ENCODE measurements at places on chromosomes 7 and 10. TPM values are rescaled to one million over a fixed set of nuclear protein-coding genes. Genes with fewer than 3 reads are reported as not detected.

DNA sequence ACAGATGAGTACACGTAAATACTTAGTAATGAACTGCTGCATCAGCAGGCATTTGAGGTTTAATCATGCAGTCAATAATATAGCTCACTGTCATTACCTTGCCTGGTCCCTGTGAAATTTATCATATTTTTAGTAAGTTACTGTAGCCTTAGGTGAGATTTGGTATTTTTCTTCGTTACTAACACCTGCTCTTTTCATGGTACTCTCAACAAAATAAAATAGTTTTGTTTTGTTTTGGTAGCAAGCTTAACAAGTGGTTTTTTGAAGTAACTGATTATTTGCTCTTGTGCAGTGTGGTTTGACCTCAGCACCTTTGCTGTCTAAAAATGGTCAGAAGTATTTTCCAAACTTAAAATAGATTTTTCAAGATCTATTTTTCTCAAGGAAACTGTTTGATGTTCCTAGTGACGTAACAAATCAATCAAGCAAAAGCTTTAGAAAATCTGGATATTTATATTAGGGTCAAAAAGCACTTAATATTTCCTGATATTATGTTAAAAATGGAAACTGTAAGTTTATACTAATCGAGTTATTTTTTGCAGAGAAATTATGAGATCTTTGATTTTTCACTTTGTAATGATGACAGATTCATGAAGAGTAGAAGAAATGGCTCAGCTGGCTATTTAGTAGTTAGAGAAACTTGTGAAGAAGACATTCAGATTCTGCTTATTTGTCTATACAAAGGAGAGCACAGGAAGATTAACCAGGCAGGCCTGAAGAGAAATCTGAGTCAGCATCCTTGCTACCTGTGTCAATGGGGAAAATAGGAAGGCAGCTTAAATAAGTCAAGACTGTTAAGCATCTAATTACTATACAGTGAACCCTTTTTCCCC, 21.0 kb upstream of the RPA3 start:
- DNase-seq = no peak
- H3K27ac ChIP-seq = no peak overlapping the region
- no peaks in the 10 kb centered on the region for H3K36me3 ChIP-seq
- H3K4me1 ChIP-seq = peaks cover 33% of the 10 kb centered on the region

PPP1R17 gene
- not detected for total RNA-seq

GRCh38 chr10:43453266-43453831, 16.4 kb downstream of the ZNF487 start:
- no peaks in the 10 kb centered on the region for H3K4me1 ChIP-seq
- no peak overlapping the region for H3K4me3 ChIP-seq
- no peak for DNase-seq
- H3K36me3 ChIP-seq = no peaks in the 10 kb centered on the region

DNA sequence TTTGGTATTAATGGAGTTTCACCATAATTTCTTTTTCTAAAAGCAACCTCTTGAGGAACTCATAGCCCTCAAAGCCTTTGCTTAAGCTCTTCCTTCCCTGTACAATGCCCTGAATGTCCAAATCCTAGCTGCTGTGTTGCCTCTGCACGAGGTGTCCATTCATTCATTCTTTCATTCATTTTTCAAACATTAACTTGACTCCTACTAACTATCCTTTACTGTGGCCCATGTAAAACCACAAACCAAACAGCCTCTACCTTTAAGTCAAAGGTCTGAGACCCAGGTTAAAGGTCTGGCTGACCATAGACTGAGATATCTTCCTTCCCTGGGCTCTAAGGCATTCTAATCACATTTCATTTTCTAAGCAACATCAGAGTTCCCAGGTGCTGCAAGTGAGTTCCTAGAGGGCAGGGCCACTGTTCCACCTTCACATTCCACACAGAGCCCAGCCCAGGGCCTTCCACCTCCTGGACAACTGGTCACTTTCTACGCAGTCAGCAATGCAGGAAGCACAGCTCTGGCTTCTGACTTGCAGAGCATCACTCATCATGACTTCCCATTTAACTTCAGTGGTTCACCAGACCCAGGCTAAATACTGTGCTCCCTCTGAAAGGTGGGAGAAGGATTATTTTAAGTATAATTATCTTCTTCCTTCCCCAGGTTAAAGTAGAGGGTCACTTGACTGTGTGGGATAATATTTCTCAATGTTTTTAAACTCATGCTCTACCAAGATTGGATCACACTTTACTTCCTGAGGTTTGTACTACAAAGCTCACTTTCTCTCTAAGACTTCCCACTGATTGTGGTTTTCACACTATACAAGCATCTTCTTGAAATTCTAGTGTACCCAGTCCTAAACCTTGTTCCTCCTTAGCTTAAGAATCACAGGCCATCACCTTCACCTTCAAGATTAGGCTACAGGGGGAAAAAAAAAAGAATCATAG, 19.1 kb downstream of the ATXN7L1 start:
- no peaks in the 10 kb centered on the region for H3K36me3 ChIP-seq
- H3K4me3 ChIP-seq = no peak overlapping the region
- peaks cover 5% of the 10 kb centered on the region for H3K4me1 ChIP-seq
- H3K27me3 ChIP-seq = no peaks in the 10 kb centered on the region
- H3K27ac ChIP-seq = no peak overlapping the region
- DNase-seq = no peak

- H3K4me3 ChIP-seq = no peak overlapping the region
- no peaks in the 10 kb centered on the region for H3K4me1 ChIP-seq
- no peaks in the 10 kb centered on the region for H3K27me3 ChIP-seq
- no peaks in the 10 kb centered on the region for H3K36me3 ChIP-seq
- DNase-seq = no peak
Measured at GRCh38 chr7:122423591-122423990, 119.0 kb upstream of the FEZF1 start.

APBB1IP gene
- total RNA-seq = not detected

FANK1 gene
- total RNA-seq = 0.42 TPM

- peaks cover 30% of the 10 kb centered on the region for H3K4me1 ChIP-seq
- H3K27ac ChIP-seq = peak overlapping the region; percentile 76
Measured at GRCh38 chr10:97714401-97715258, 1.1 kb downstream of the MARVELD1 start.

- H3K36me3 ChIP-seq = no peaks in the 10 kb centered on the region
- DNase-seq = no peak
- H3K27ac ChIP-seq = no peak overlapping the region
- H3K27me3 ChIP-seq = no peaks in the 10 kb centered on the region
Measured at GRCh38 chr10:51691135-51691534, 8.3 kb downstream of the CSTF2T start.

FBXO24 gene
- total RNA-seq = 0.10 TPM

AMPH gene
- total RNA-seq = 0.03 TPM

CNOT4 gene
- 27.7 TPM for total RNA-seq

- H3K36me3 ChIP-seq = no peaks in the 10 kb centered on the region
- peak; percentile 41 for DNase-seq
- H3K27me3 ChIP-seq = no peaks in the 10 kb centered on the region
- peak overlapping the region; percentile 58 for H3K4me3 ChIP-seq
Measured at GRCh38 chr7:116211913-116212596, 1.7 kb downstream of the TES start.

Data from SJCRH30 (cell line).